ENCODE measurements at places on chromosomes 2 and 18.

GRCh38 chr2:140457483-140457882 is 1673.3 kb downstream of the LRP1B start:
- no peak for DNase-seq

GRCh38 chr2:84393829-84394228 is 65.3 kb downstream of the SUCLG1 start:
- DNase-seq: no peak

GRCh38 chr2:201196003-201196402 is 13.1 kb downstream of the CASP10 start:
- DNase-seq: no peak

DNA sequence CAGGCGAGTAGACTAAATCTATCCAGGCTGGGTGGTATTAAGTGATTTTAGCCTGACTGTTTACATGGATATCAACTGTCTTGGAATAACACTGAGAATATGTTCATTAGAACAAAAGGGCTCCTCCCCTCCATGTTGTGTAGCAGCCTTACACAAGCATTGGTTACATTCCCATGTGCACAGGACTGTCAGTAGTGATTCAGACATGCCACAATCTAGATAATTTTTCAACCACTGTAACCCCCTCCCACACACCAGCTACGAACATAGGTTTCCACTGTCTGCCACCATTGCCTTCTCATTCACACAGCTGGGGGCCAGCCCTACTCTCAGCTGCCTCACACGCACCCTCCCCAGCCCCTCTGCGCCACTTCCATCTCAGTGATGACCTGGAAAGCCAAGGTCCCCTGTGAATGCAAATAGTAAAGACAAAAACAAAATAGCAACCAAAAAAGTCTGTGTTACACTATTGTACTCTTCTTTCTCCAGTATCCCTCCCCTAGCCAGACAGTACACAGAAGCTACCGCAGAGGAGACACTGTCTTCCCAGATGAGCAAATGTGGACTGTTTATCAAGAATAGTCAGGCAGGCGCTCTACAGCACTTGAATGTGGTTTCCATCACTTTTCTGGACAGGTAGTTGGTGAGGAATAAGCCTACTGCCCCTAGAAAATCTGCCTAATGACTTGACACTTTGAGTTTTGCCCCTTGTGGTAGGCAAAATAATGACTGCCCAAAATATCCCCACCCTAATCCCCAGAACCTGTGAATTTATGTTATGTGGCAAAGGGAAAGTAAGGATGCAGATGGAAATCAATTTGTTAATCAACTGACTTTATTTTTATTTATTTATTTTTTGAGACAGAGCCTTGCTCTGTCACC is 27.9 kb upstream of the TYMS start:
- no peak for DNase-seq

DNA sequence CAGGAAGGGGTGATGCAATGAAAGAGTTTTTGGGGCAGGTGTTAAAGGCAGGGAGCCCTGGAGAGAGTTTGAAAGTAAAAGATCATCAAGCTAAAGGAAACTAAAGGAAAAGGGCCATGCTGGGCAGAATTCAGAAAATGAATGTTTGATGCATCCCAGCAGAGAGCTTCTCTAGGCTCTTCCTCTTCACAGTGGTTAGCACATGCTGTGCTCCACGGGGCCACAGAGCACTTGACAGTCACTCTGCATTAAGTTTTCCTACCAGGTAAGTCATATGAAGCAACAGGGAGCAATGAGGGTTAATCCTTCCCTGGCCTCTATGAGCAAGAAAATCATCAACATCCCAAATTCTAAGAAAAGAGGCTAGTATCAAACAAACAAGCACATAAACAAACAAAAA is 895.2 kb downstream of the TRIB2 start:
- no peak for DNase-seq

GRCh38 chr2:116754381-116755101 is 1060.0 kb upstream of the DDX18 start:
- no peak for DNase-seq

DNA sequence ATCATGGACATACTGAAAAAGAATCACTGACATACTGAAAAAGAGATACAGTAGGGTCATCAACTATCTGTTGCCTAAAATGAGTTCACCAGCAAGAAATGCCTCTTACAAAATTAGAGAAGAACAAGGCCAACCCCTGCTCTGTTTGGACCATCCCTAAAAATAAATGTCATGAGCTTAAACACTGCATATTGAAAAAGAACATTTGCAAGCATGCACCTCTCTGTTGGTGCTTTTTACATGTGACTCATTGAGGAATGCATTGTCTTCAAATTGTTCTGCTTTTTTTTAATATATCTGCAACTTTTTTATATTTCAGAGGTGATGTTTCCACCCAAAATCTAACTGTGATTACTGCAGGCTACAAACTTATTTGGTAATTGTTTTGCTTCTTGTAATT is 233.9 kb upstream of the LRATD1 start:
- DNase-seq: no peak

GRCh38 chr2:172698041-172698863 is 37.4 kb upstream of the RAPGEF4 start:
- DNase-seq: no peak

DNA sequence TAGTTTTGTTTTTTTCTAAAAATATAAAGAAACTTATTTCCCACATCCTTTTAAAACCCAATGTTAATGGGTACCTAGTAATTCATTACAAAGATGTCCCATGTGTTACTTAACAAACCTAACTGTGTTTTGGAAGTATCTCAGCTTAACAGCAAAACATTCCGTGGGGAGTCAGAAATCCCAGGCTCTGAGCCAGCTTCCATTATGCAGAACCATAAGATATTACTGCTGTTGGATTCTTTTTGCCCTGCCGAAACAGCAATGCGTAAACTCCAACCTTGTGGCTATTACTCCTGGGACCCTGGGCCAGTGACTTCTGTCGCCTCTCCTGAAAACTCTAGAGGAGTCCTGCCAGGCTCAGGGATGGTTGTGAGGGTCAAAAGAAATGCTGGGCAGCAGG is 174.1 kb downstream of the UXS1 start:
- no peak for DNase-seq

DNA sequence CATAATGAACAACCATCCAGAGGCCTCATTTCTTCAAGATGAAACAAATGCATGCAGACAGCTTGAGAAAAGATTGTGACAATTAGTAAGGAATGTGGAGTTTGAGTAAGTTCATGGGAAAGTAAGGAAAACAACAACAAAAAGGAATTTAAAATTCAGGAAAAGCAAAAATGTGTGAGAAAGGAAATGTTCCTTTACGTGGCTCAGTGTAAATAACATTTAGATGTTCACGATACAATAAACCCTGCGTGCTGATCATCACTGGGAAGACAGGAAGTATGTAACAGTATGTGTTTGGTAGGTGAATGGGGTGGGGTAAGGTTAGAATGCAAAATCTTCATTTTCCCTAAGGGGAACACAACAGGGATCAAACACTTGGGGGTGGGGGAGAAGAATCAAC is 72.7 kb downstream of the TRIP12 start:
- DNase-seq: no peak

DNA sequence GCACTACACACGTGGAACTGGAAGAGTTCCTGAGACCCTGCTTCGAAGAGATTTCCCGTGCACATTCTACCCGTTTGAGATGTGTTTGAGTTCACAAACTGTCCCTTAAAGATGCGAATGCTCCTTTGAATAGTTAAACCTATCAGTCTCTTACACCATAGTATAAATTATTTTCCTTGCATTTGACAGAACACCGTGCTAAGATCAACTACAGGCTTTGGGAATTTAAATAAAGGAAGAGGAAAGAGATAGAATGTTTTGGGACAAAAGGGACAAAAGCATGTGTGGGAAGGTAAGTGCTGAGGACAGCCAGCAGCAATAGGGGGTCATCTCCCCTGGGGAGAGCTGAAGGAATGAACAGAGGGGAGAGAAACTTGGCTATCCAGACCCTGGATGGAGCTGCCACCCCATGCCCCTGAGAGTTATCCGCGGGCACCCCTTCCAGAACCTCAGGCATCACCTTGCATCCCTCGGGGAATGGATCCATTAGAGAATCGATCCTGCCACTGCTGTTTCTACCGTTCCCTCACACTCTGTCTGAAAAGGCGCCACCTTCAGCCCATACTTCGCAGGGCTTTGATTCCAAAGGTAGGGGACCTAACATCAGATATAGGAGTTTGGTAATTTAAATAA is 888 bp upstream of the ADCY3 start:
- DNase-seq: no peak

DNA sequence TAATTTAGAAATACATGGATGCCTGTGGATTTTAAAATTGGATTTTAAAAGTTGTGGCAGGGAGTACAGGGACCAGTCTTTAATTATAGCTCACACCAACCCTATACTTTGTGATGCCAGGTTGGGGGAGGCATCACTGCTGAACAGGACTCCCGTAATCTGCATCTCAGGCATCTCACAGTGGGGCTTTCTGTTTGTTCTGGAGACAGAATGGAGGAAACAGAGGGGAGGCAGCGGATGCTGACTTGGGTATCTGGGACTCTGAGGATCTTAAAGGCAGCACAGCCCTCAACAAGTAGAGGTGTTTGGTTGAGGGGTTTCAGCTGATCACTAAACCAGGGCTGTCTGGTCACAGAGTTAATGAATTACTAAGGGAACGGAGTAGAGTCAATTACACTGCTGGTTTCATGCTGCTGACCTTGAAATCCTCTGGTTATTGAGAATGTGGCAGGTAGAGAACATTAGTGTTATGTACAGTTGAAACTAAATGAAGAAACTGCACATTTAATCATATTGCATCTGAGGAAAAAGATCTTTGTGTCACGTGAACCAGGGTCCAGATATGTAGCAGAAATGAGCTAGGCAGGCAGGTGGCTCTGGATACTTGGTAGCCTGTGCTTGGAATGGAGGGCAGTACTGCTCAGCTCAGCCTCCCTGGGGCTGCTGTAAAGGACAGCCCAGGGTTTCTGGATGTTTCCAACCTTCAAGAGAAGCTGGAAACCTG is 40.3 kb downstream of the FHOD3 start:
- DNase-seq: no peak

DNA sequence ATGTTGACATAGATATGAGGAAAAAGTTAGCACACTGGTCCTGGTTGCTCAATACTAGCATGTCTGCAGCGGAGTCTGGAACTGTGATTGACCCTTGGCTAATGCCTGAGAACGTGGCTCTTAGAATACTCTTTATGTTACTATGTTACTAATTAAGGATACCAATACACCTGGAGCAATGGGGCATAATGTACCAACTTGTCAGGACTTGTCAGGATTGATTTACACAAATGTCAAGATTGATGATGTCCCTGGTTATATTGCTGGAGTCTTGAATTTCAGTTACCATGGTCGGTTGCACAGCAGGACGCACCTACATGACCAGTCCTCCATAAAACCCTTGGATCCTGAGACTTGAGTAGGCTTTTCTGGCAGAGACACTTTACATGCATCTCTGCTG is 810.9 kb downstream of the CPS1 start:
- DNase-seq: no peak

DNA sequence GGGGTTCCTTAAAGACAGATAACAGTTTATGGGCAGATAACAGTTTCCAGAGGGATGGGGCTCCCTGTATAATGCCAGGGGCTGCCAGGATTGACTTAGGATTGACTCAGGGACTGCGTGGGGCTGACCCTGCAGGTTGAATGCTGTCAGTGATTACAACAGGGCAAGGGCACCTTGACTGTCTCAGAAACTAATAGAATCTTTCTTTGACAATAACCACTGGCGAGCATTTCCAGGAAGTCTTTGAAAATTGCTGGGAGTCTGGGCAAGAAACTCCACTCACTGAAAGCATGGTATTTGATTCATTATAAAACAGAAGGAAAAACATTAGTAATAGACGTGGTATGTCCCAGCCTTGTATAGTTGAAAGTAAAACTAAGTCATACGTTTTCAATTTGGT is 101.0 kb downstream of the GPD2 start:
- no peak for DNase-seq

DNA sequence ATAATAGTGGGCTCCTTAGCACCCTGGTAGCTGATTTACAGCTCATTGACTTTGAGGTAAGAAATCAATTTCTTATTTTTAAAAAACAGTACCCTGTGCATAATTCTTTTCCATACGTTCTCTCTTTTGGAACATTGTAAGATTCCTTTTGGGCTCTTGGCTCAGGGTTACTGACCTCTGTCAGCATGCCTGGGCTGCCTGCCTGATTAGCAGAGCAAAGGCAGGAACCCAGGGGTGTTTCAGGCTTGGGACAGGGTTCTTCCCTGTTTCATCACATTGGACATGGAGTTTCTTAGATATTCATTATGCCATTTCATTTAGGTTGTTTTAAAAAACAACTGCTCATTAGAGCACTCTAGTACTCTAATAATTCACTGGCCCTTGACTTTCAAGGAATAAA is 73.8 kb upstream of the ITM2C start:
- DNase-seq: no peak

GRCh38 chr2:80378-80777 is 34.1 kb upstream of the FAM110C start:
- DNase-seq: no peak

- DNase-seq: no peak
Observed at GRCh38 chr2:192286093-192286701, 91.5 kb upstream of the TMEFF2 start.
